ENCODE measurements at places on chromosomes 13 and 19.

DNA sequence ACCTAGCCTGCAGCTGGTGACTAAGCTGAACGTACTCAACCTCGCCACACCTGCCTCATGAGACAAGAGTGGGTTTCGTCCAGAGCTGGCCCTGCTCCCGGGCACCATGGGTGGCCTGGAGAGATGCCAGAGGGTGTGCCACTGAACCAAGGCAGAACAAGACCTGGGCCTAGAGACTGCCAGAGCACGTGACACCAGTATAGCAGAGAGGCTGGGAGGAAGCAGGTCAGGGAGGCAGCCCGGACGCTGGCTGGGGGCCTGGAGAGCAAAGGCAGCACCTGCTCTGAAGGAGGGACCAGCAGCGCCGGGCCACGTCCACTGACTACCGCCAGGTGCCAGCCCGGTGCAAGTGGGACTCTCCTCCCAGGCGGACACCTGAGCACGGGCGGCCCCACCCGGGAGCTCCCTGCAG, 7.3 kb upstream of the C13orf46 start:
- no peak for DNase-seq

- no peak for DNase-seq
Measured at GRCh38 chr13:55887561-55887960, 1253.2 kb upstream of the PRR20A start.

DNA sequence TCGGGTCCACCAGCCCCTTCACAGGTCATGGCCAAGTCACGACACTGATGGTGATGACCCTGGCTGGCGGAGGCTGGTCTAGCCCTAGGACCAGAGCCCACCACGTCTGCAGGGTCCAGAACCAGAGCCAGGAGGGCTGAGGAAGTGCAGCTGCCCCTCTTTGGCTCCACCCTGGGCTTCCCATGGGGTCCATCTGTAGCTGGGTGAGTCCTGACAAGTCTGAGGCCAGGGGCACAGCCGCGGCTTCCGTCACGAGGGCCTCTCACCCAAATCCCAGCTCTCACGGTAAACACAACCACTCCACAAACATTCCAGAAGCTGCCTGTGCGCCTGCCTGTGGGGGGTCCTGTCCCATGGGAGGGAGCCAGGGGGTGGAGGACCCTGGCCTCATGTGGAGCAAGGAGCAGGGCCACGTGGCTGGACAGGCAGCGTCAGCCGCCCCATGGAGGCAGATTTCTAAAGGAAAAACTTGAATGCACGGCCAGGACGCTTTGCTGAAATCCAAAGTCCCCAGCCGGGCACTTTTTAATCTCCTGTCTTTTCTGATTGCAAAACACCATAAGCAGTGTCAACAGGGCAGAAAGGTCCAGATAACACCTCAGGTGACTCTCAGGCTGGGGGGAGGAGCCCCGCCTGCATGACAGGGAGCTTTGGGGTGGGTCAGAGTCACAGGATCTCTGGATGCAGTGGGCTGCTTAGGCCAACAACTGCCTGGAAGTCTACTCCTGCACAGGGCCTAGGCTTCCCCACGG, 29.9 kb downstream of the CEBPG start:
- no peak for DNase-seq

DNA sequence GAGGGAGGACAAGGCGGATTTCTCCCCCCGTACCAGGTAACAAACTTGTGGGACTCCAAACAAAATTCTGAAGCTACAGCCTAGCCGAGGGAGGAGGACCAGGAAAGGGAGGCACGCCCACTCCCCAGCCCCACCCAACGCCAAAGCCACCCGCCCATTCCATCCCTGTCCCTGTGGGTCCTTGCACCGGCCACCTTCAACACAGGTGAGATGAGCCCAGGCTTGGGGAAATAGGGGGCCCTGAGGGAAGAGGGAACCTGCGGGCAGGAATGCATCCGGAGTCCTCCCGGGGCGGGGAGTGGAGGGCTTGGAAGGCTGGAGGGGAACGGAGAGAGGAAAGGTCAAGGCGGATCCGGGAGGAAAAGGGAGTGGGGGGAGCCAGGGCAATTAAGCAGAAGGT, at the start of gene BEST2:
BEST2 (plus strand) TSS at position 157 of the 400 bp plus-strand sequence. CDS start 802 bp downstream, outside the sequence.
- DNase-seq: no peak

DNA sequence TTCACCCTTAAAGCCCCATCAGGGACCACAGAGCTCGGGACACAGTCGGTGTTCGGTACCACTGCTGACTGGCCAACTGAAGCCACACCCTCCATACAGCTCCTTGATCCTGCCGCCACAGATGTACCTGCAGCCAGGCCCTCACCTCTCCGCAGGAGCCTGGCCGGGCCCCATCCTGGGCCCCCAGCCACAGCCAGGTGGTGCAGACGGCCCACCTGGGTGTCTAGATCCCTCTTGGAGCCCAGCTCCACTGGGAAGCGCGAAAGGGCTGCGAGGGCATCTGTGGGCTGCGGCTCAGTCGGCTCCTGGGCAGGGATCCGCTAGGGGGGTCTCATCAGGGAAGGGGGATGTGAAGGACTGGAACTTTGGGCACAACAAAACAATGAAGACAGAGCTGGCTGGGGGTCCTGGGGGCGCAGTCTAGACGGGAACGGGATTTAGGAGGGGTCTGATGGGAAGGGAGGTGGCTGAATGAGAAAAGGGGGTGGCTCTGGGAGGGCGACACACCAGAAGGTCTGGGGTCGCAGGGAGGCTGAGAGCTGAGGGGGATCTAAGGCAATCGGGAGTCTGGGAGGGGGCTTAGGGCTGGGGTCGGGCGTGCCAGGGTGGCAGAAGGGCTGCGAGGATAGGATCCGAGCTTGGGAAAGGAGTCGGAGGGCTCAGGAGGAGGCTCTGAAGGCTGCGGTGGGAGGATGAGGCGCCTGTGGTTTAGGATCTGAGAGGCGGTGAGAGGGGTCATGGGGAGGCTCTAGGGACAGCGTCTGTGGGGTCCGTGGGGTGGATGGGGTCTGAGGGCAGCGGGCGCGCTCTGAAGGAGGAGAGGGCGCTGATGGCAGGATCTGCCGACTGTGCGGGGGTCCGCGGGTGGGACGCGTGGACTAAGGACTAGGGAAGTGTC, 15.8 kb downstream of the PRODH2 start:
- DNase-seq: no peak

DNA sequence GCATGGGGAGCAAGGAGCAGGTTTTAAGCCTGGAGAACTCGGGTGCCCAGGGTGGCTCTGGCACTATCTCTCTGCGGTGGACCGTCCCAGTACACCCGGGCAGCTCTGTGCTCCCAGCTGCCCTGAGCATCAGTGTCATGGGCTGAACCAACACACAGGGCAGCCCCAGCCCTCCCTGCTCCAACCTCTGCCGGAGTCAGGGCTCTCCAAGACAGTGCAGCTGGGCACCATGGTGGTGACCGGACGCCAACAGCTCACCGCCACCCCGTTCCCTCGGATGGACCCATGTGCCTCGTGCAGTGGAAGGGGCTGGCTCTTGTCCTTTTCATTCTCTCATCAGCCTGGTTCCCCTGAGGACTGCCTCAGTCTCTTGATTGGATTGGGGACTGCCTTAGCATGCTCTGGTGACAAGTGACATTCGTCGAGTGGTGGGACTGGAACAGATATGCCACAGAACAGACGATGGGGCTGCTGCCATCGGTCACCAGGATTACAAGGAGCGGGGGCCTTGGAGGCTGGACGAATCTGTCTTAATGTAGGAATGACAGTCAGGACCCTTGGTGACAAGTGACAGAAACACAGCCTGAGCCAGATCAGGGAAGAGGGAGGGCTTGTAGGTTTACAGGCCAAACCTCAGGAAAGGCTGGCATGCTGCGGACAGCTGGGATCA, 25.7 kb upstream of the VSTM2B start:
- DNase-seq: no peak

GRCh38 chr19:34426096-34426661, 2.0 kb upstream of the UBA2 start:
- DNase-seq: no peak

GRCh38 chr19:10737722-10738121, 19.8 kb downstream of the DNM2 start:
- no peak for DNase-seq

GRCh38 chr13:32206097-32206740, 108.9 kb downstream of the ZAR1L start:
- no peak for DNase-seq

DNA sequence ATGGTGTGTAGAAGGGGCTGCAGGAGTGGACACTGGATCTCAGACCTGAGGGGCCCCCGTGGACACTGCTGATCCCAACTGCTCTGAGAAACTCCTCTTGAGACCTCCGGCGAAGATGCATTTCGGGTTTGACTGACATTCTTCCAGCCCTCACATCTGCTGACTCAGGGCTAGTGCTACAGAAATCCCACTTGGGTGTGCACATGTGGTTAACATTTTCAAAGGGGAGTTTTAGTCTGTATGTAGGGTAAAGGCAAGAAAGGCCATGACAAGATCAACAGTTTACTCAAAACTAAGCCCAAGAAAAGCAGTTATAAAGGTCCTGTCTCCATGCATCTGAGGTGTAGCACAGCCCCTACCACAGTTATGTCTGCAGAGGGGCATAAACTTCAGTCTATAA, 31.2 kb downstream of the DLEU7 start:
- DNase-seq: no peak

GRCh38 chr19:29431332-29431731, 94.5 kb upstream of the VSTM2B start:
- DNase-seq: no peak

- no peak for DNase-seq
Measured at GRCh38 chr19:8194528-8195267, 14.5 kb upstream of the CERS4 start.

DNA sequence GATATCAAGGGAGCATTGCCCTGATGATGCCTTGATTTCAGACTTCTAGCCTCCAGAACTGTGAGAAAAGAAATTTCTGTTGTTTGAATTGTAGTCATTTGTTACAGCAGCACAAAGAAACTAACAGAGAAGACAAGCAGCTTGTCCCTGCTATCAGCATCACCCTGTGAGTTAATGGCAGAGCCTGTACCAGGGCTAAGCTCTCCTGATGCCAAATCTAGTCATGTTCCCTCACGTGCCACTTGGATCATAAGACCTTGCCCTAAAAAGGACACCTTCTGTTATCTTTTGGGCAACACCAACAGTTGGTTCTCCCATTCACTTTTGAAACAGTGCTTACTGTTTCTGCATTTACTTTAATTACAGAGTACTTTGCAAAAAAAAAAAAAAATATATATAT, 14.8 kb downstream of the RCBTB2 start:
- no peak for DNase-seq

DNA sequence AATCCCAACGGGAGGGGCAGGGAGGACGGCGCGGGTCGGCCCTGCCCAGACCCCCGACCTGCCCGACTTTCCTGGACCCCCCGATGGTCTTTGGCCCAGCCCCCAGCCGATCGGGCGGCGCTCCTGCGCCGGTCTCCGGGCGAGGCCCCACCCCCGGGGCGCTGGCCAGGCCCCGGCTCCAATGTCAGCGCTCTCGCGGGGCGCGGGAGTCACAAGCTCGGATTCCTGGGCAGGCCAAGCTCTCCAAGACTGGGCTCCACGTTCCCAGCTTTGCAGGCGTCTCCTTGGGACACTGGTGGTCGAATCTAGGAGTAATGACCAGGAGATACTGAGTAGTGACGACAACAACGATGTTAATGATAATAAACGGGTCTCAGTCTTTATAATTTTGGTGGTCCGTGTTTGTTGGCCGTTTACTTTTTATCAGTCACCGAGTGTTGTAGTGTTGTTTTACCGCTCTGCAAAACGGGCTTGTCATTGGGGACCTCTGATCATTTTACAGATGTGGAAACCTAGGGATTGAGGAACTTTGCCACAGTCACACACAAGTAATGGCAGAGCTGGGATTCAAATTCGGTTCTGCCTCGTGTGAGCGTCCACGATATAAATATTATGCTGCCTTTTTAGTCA, 545 bp downstream of the RAD23A start:
- peak; percentile 77 for DNase-seq

- no peak for DNase-seq
Measured at GRCh38 chr13:88704600-88705275, 1033.6 kb downstream of the SLITRK5 start.

DNA sequence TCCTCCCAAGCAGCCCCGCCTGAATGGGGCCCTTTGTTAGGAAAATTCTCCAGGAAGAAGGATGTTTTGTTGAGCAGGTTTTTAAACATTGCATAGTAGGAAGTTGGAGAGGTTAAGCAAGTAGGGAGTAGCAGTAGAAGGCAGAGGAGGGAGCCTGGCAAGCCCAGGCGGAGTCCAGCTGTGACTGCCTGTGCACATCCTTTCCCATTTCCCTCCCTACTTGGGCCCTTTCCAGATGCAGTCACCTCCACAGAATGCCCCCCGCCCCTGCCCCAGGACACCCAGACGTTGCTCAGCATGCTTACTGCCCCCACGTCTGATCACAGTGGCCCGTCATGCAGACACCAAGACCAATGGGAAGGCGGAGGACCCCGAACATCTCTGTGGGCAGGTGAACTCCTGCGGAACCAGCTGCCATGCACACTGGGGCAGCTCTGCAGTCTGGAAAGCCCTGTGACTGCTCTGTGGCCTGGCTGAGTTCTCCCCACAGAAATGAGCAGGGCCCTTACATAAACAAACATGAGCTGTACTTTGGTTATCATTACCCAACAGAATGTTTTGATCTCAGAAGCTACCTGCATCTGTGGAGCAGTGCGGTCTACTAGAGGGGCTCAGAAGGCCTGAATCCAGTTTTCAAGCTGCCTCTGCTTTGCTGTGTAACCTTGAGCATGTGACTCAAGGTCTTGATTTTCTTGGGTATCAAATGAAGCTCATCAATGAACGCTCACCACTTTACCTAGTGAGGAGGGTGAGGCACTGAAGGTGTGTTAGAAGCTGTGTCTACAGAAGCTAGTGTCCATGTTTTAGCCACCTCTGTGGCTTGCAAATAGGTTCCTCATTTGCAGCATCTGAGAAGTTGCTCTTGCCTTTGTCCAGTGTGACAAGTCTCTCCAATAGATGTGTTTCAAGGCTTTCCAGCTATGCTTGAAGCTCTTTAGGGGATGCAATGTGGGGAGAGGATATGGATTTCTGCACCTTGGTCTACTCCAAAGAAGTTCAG, 84.2 kb downstream of the TNFRSF19 start:
- no peak for DNase-seq
